Activated B cell treated with CpG ODN at 0.5 μM for 24 hours (primary cell): ENCODE measurements at places on chromosomes 6 and 20. TPM values are rescaled to one million over a fixed set of nuclear protein-coding genes. Genes with fewer than 3 reads are reported as not detected.

The FAM209B gene
- total RNA-seq = 1.4 and 1.5 TPM in 2 replicates

The HLA-DQB2 gene
- 95.7 and 107 TPM in 2 replicates for total RNA-seq

The HLA-DMA gene
- total RNA-seq = 371 and 387 TPM in 2 replicates

DNA sequence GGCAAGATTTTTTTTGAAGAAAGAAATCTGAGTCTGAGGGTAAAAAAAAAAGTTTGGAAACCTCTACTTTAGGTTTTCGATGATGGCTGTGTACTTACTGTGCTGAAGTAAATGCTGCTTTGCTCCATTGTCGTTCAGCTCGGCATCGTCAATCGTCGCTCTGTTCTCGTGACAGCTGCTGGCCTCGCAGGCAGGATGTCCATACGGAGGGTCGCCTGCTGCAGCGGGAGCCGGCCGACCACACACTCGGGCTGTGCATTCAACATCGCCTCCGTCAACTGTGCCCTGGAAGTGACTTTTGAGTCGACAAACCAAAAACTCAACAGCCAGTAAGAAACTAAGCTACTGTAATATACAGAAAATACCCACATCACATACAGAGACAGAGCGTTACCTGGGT is 53.1 kb upstream of the SMOC2 start:
- DNase-seq = no peak
- H3K36me3 ChIP-seq = no peaks in the 10 kb centered on the region

DNA sequence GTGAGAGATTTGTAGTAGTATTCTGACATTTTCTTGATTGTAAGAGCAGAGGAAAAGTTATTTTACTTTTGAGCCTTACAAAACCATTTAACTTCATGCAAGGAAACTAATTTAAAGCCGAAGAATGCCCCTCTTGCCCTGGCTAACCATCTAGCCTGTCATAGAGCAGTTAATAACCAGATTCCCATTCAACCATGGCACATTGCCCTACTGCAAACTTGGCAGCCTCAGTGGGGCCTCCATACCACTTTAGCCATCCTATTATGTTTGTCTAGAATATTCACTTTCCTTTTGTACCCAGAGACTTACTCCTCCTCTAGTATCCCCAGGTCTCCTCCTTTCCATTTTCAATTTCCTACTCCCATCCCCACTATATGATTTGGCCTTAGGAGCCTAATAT is 230.9 kb downstream of the TBC1D7 start:
- no peak for DNase-seq
- no peak overlapping the region for H3K4me3 ChIP-seq
- H3K36me3 ChIP-seq = no peaks in the 10 kb centered on the region
- no peaks in the 10 kb centered on the region for H3K4me1 ChIP-seq

- no peaks in the 10 kb centered on the region for H3K4me1 ChIP-seq
- no peak overlapping the region for H3K4me3 ChIP-seq
- H3K27me3 ChIP-seq = no peaks in the 10 kb centered on the region
- DNase-seq = no peak
Observed at GRCh38 chr6:2213086-2213485, 32.3 kb downstream of the GMDS start.

DNA sequence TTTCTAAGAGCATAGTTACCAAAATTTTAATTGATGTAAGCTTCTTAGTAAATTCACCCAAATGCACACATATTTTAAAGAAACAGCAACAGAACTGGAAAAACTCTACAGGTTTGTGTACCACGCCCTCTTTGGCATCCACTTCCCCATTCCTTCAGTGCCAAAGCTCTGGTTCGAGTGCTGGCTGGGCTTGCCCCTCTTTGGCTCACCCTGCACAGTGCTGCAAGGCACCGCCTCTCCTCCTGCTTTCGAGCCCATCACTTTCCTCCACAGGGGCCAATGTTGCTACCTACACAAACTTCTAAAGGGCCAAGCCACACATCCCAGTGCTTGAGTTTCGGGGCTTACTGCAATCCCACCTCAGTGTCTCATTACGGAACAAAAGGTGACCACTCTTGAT is 9.6 kb downstream of the LRP11 start:
- H3K4me1 ChIP-seq = peaks cover 25% of the 10 kb centered on the region
- DNase-seq = no peak
- no peak overlapping the region for H3K4me3 ChIP-seq
- H3K27me3 ChIP-seq = peaks cover 3% of the 10 kb centered on the region

DNA sequence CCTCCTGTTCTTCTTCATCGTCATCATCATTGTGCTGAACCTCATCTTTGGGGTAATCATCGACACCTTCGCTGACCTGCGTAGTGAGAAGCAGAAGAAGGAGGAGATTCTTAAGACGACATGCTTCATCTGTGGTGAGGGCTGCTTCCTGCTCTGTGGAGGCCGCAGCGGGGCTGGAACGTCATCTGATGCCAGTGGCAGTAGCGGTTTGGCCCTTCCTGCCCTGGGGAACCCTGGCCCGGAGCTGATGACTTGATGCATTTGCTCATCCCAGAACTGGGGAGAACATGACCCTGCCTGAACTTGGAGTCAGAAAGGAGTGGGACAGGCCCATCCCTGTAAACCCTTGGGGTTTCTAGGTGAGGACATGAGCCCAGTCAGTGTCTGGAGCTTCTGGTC is 18.7 kb downstream of the UQCC2 start:
- no peaks in the 10 kb centered on the region for H3K27me3 ChIP-seq
- H3K4me1 ChIP-seq = peaks cover 61% of the 10 kb centered on the region
- peak overlapping the region; percentile 26 for H3K4me3 ChIP-seq
- H3K27ac ChIP-seq = peak overlapping the region; percentile 88
- peaks cover 70% of the 10 kb centered on the region for H3K36me3 ChIP-seq
- DNase-seq = peak; percentile 64

- H3K27ac ChIP-seq = no peak overlapping the region
- H3K4me1 ChIP-seq = peaks cover 27% of the 10 kb centered on the region
- H3K4me3 ChIP-seq = peak overlapping the region; percentile 58
- DNase-seq = no peak
Observed at GRCh38 chr6:150144294-150144868, 1.5 kb downstream of the PPP1R14C start.
